Stimulated activated CD4-positive, alpha-beta T cell treated with anti-CD3 and anti-CD28 coated beads, Interleukin-12 subunit alpha, Interleukin-12 subunit beta, amount 100 ng/mL, for 48 hours (primary cell): ENCODE measurements at places on chromosomes 7 and 10.

DNA sequence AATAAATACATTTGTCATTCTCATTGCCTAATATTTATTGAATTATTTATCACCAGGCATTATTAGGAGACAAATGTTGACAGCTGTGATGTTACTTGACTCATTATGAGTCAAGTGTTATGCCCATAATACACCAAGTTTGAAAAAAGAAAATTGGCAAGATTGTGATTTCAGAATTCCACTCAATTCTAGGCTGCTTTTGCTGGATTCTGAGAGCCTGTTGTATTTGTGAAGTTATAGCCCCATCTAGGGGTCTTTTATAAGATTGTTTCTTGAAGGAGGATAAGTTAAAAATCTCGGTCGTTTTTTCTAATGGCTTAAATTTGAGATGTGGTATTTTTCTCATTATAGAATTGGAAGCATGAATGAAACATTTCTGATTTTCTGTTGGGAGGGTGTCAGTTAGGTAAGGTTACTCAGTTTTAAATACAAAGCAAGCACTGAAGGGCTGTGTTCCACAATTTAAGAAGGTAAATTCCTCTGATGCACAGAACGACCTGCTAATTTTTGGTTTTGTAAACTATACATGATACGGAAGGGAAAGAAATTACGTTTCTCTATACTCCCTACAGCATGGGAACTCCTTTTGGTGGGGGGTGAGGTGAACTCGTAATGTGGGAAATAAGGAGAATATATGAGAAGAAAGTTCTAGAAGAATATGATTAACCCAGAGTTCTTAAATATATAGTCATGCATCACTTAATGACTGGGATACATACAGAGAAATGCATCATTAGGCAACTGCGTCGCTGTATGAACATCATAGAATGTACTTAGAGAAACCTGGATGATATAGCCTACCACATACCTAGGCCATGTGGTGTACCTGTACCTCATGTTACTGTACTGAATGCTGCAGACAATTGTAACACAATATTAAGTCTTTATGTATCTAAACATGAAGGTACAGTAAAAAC, 2.6 kb downstream of the STK31 start:
- DNase-seq, result no peak

DNA sequence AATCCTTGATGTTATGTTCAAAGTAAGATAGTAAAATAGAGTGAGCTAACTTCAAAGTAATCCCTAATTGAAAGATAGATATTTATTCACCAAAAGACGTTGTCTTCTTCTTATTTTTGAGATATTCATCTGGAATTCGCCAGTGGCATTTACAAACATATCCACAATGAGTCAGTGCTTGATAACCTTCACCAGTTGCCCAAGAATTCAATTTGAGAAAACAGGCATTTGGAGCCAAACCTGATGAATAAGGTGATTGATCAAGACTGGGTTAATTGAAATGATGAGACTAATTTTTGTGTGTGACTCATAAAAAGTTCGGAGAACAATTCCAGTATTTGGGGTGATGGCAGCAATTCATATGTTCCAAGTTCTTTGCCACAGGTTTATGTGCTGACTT, 344.0 kb downstream of the ARL4A start:
- DNase-seq, result no peak

DNA sequence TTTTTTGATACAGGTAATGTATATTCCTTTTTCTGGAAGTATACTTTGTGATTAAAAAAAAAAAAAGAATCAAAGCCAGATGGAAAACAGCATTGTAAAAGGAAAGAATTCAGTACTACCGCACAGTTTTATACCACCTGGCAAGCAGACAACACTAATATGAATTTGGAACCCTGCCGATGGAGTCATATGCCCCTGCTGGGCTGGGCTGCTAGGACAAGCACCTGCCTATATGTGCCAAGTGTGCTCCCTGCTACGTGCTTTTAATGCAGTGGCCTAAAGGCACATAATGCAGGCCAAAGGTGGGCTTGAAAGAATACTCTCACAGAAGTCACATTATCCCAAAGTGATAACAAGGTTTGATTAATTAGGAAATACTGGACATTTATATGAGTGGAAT, 29.8 kb upstream of the WAC start:
- DNase-seq, result no peak

GRCh38 chr10:59358576-59358975, 3.8 kb downstream of the FAM13C start:
- no peak for DNase-seq

GRCh38 chr7:146090023-146090645, 26.5 kb upstream of the CNTNAP2 start:
- no peak for DNase-seq

- no peak for DNase-seq
These were observed 151.0 kb downstream of the CHN2 start for GRCh38 chr7:29345590-29345989.

DNA sequence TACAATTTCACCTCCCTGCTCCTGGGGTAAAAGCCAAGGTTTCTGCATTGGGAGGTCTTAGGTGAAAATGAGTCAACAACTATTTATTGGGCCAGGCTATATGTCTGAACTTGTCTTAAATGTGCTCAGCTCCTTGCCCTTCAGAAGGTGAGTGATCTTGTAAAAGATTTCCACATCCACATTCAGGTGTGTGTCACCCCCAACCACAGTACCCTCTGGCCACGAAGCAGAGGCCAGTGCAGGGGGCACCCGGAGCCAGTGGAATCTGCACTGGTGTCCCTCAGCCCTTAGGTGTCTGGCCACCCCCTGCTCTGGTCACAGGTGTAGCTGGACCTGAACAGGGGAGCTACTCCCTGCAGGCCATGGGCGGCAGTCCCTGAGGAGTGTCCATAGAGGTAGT, 198.5 kb downstream of the PAXIP1 start:
- DNase-seq, result no peak

DNA sequence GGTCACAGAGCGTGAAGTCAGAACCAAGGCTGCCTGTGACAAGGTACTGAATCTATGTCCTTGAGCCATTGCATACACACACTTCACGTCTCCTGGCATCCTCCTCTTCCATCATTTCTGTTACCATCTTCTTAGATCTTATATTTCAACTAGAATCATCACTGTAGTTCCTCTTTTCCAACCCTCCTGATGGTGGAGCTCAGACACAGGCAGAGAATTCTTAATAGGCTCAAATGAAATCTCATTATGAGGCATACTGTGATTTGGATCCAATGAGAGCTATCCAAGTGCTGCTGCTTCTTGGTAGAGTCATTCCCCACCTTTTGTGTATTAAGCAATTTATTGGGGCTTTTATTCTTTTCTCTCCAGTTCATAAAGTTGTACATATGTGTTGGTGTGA, 113.2 kb downstream of the CALCR start:
- DNase-seq, result no peak

- DNase-seq, result no peak
These were observed 28.3 kb upstream of the CASD1 start for GRCh38 chr7:94481279-94481678.
